Keratinocyte (primary cell): ENCODE measurements at places on chromosomes 2 and 18.
A peak's percentile ranks its signal among the peaks of the same experiment; 100 is the strongest.

- DNase-seq, result no peak
These were observed 22.1 kb upstream of the TNS1 start for GRCh38 chr2:218024871-218025270.

- no peak for DNase-seq
These were observed 40.7 kb upstream of the C2orf66 start for GRCh38 chr2:196849895-196850294.

DNA sequence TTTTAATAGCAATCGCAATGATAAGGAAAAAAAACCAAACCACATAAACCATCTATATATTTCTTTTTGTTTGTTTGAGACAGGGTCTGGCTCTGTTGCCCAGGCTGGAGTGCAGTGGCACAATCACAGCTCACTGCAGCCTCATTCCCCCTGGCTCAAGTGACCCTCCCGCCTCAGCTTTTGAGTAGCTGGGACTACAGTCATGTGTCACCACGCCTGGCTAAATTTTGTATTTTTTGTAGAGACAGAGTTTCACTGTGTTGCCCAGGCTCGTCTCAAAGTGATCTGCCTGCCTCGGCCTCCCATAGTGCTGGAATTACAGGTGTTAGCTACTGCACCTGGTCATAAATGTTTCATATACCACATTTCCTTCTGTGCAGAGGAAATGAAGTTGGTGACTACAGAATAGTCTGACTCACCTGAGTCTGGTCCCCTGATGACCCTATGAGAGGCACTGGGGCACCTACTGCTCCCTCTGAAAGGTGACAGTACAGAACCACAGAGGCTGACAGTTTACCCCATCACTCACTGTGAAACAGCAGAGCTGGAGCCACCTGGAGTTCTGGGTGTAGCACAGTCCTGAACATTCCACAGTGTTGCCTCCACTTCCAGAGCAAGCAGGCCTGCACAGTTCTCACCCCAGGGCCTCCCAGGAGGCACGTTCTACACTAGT lies 183.7 kb upstream of the PXDN start:
- DNase-seq, result no peak

DNA sequence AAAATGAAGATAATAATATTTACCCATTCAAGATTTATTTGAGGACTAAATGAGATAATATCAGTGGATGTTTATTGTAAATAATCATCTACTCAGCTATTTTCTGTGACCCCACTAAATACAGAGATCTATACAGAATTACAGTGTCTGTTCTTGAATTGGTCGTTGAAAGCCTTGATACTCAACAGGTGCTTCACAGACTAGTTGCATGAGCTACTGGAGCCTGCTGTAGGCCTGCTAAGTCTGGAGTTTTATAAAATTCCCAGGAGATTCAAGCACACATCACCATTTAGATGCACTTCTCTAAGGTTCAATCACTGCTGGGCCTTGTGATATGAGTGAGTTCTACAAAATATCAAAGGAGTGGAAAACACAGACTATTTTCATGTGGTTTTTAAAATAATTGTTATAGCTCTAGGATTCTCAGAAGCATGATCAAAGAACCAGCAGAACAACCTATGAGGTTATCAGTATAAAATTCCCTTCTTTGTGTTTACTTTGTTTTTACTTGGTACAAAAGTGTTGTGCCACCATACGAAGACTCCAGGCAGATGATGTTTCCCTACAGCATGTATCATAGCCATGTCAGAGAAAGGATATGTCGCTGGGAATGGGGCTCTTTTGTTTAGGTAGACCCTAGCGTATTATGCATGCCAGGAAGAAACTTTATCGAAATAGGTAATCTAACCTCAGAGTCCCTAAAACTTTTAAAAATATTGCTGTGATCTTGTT lies 7.1 kb downstream of the SULT1C4 start:
- DNase-seq, result no peak

GRCh38 chr2:144703852-144704708 lies 184.2 kb upstream of the ZEB2 start:
- DNase-seq, result peak; percentile 40
